Esophagus squamous epithelium (tissue), 5 donors: ENCODE measurements at places on chromosomes 1 and 21. TPM values are rescaled to one million over a fixed set of nuclear protein-coding genes. Genes with fewer than 3 reads are reported as not detected.
A peak's percentile ranks its signal among the peaks of the same experiment; 100 is the strongest.

DNA sequence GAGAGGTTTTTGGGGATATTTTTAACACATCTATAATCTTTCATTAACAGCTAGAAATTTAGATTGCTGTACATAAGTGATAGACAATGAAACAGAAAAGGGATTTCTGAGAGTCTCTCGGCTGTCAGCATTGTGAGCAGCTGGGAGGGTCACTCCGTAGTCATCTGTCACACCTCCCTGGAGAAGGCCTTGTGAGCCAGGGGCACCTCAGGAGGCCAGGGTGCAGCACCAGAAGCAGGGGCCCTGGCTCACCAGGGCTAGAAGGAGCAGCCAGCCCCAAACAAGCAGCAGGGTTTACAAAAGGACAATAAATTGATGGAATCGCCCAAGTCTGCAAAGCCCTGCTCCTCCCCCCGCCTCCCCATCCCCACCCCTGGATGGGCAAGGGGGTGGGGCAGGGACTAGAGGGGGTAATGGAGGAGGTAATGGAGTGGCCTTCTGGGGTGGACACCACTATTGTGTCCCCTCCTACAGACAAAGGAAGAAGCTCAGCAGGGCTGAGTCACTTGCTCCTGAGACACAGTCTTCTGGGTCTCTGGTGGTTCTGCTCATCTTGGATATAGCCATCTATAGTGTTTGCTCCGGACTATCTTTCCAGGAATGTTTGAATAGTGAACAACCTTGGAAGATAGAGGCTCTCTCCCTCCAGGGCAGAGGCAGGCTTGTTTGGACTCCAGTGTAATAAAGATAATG is 263.4 kb downstream of the NPHP4 start:
- no peaks in the 10 kb centered on the region for H3K4me1 ChIP-seq
- no peaks in the 10 kb centered on the region for H3K27me3 ChIP-seq
- DNase-seq: no peak
- no peak overlapping the region for H3K4me3 ChIP-seq

The GIPC2 gene
- total RNA-seq: 4.2 TPM

- H3K4me1 ChIP-seq: no peaks in the 10 kb centered on the region
- no peak for DNase-seq
- no peaks in the 10 kb centered on the region for H3K27me3 ChIP-seq
Observed at GRCh38 chr1:248243204-248243603, 12.0 kb downstream of the OR2M4 start.

- no peak overlapping the region for H3K27ac ChIP-seq
- no peak for DNase-seq
- no peaks in the 10 kb centered on the region for H3K27me3 ChIP-seq
- H3K36me3 ChIP-seq: no peaks in the 10 kb centered on the region
Observed at GRCh38 chr1:117683571-117684285, 77.9 kb downstream of the TENT5C start.

The NLRP3 gene
- 1.8 TPM for total RNA-seq

DNA sequence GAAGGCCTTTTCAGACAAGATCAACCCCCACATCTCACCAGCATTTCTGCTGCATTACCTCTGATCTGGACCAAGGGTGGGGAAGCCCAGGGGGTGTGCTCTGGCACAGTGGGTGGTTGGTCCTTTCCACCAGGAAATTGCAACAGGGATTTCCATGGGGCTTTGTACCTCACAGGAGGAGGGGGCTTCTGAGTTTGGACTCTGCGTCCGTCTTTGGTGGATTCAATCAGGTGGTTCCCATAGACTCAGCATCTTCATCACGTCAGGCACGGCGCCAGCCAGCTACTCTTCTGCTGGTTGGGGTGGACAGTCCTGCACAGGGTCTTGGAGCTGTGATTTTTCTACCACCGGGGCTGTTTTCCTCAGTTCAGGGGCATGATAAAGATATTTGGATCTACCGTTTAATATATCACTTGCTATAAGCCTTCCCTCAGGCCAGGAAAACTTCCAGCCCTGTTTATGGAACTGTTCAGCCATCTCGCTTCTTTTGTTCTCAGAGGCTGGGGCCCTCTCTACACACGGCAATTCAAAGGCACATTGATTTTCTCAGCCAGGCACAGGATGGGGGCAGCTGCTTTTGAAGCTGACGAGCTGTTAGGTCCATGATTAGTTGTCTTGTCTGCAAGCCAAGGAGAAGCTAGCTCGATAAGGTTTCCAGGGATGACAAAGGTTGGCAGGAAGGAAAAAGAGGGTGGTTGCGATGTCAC is 467.3 kb downstream of the CAMTA1 start:
- H3K4me1 ChIP-seq: no peaks in the 10 kb centered on the region
- DNase-seq: no peak
- no peak overlapping the region for H3K4me3 ChIP-seq
- no peaks in the 10 kb centered on the region for H3K36me3 ChIP-seq

GRCh38 chr1:246396322-246396721 is 110.8 kb downstream of the SMYD3 start:
- H3K27me3 ChIP-seq: no peaks in the 10 kb centered on the region
- no peak overlapping the region for H3K27ac ChIP-seq
- DNase-seq: no peak
- no peak overlapping the region for H3K4me3 ChIP-seq
- no peaks in the 10 kb centered on the region for H3K36me3 ChIP-seq
- H3K4me1 ChIP-seq: no peaks in the 10 kb centered on the region

The CHI3L2 gene
- total RNA-seq: 2.2 TPM

- no peaks in the 10 kb centered on the region for H3K27me3 ChIP-seq
- H3K36me3 ChIP-seq: no peaks in the 10 kb centered on the region
- peaks cover 6% of the 10 kb centered on the region for H3K4me1 ChIP-seq
- no peak overlapping the region for H3K27ac ChIP-seq
- DNase-seq: no peak
- H3K4me3 ChIP-seq: no peak overlapping the region
Observed at GRCh38 chr1:56788102-56788501, 31.1 kb downstream of the FYB2 start.

The LBR gene
- 41.2 TPM for total RNA-seq

DNA sequence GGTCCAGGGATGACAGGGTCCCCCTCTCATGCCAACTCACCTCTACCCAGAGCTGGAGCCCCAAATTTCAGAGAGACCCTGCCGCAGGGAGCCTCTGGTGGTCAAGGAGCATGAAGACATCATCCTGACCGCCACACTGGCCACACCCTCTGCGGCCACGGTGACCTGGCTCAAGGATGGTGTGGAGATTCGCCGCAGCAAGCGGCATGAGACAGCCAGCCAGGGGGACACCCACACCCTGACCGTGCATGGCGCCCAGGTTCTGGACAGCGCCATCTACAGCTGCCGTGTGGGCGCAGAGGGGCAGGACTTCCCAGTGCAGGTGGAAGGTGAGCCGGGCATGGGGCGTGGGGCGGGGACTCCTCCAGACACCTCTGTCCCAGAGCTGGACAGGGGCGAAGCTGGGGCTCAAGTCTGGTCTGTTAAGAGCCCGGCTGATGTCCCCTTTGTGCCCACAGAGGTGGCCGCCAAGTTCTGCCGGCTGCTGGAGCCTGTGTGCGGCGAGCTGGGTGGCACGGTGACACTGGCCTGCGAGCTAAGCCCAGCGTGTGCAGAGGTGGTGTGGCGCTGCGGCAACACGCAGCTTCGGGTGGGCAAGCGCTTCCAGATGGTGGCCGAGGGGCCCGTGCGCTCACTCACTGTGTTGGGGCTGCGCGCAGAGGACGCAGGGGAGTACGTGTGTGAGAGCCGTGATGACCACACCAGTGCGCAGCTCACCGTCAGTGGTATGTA is 66.0 kb downstream of the OBSCN start:
- peaks cover 26% of the 10 kb centered on the region for H3K4me1 ChIP-seq
- H3K27me3 ChIP-seq: no peaks in the 10 kb centered on the region
- peaks cover 36% of the 10 kb centered on the region for H3K36me3 ChIP-seq
- DNase-seq: no peak

The LORICRIN gene
- total RNA-seq: not detected

DNA sequence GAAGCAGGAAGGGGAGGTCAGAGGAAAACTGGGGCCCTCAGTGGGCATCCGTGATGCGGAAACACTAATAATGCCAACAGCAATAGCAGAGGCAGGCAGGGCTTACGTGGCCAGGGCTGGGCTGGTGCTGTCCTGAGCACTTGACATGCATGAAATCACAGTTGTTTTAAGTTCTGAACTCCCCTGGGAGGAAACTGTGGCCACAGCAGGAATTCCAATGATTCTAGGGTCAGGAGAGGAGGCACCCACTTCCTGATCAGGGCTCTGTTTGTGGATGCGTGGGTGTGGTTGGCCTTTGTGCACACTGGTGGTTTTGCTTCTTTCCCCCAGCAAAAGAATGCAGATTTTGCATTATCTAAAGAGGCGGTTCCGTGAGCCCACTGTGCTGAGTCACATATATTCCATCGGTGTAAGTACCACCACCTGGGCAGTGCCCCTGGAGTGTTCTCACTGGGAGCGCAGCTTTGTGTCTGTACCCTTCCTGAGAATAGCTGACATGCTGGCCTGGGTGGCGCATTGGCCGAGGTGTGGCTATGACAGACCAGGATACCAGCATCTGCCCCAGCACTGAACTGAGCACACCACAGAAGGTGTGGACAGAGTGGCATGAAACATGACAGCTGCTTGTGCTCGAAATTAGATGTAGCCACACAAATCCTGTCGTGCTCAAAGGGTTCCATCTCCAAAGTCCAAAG is 71.0 kb downstream of the PDE9A start:
- no peak overlapping the region for H3K27ac ChIP-seq
- H3K27me3 ChIP-seq: no peaks in the 10 kb centered on the region
- peaks cover 36% of the 10 kb centered on the region for H3K4me1 ChIP-seq
- H3K4me3 ChIP-seq: no peak overlapping the region

The CRNN gene
- total RNA-seq: 1,263 TPM

- H3K27me3 ChIP-seq: no peaks in the 10 kb centered on the region
- DNase-seq: no peak
- H3K27ac ChIP-seq: no peak overlapping the region
- peaks cover 37% of the 10 kb centered on the region for H3K4me1 ChIP-seq
Observed at GRCh38 chr1:61294930-61295329, 212.6 kb downstream of the NFIA start.

The LDLRAD2 gene
- total RNA-seq: not detected

DNA sequence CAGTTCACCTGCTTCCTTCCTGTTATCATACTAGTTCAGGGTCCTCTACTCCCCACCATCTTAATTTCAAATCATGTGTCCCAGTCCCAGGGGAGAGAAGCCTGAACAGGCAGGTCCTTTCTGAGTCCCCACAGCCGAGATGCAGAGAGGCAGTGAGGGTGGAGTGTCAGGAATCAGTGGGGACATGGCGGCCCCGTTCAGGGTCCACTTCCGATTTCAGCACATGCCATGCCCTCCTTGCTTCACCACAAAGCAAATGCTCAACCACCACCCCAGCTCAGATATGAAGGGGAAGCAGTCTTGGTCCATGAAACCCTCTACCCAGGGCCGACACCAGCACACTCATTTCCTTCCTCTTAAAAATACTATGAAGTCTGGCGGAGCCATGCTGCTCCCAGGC is 5.2 kb upstream of the SEMA4A start:
- H3K4me3 ChIP-seq: no peak overlapping the region
- no peaks in the 10 kb centered on the region for H3K36me3 ChIP-seq
- H3K27ac ChIP-seq: peak overlapping the region; percentile 18
- no peak for DNase-seq
- peaks cover 72% of the 10 kb centered on the region for H3K4me1 ChIP-seq
- no peaks in the 10 kb centered on the region for H3K27me3 ChIP-seq

The PCAT6 gene
- 1.2 TPM for total RNA-seq

The C1orf94 gene
- not detected for total RNA-seq

- peaks cover 76% of the 10 kb centered on the region for H3K4me1 ChIP-seq
- peak overlapping the region; percentile 97 for H3K27ac ChIP-seq
- peak overlapping the region; percentile 85 for H3K4me3 ChIP-seq
Observed at GRCh38 chr1:224432146-224432545, 2.5 kb downstream of the WDR26 start.

GRCh38 chr1:48203287-48203900 is 19.1 kb upstream of the SLC5A9 start:
- no peak overlapping the region for H3K27ac ChIP-seq
- no peaks in the 10 kb centered on the region for H3K4me1 ChIP-seq
- no peak overlapping the region for H3K4me3 ChIP-seq
- no peaks in the 10 kb centered on the region for H3K27me3 ChIP-seq
- DNase-seq: no peak
- no peaks in the 10 kb centered on the region for H3K36me3 ChIP-seq

- no peak for DNase-seq
- no peaks in the 10 kb centered on the region for H3K4me1 ChIP-seq
- no peak overlapping the region for H3K4me3 ChIP-seq
- no peaks in the 10 kb centered on the region for H3K27me3 ChIP-seq
Observed at GRCh38 chr1:73701826-73702225, 496.1 kb downstream of the LRRIQ3 start.
